NCI-H524 (cell line): ENCODE measurements at places on chromosomes 7 and 10.

DNA sequence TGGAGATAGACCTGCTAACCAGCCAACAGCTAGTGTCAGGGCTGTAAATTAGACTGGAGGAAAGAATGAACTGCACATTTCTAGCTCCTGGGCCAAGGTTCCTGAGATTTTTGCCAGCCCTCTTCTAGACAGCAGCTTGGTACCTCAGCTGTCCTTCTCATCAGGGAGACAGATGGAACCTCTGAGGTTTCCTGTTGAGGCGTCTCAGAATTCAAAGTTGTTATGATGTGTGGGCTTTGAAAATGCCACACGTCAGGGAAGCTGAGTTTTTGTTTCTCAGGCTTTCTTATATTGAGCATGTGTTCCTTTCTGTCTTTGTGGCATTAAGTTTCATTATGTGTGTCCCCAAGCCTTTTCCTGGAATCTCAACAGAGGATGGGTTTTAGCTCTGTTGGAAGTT is 736.6 kb downstream of the AUTS2 start:
- DNase-seq, result no peak

- no peak for DNase-seq
Observed at GRCh38 chr10:99851825-99852224, 69.4 kb downstream of the ABCC2 start.

DNA sequence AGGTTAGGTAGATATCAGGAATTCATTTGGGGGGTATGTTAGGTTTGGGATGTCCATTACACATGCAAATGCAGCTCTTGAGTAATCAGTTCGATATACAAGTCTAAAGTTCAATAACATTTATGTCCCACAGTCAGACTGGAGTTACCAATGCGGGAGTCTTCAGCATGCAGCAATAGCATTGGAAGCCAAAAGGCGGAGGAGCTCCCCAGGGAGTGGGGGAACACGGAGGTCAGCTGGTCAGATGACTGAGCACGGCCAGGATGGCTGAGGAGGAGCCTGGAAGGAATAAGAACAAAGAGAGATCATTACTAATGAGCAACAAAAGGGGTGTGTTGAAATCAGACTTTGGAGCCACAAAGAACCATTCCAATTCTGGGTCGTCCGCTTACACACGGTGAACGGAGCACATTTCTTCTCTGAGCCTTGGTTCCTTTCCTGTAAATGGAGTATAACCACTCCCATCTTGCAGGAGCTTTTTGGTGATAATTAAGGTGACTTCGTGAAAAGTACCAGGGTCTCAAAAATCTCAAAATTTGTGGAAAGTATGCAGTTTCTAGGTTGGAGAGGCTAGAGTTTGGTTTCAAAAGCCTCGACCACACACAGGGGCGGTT is 478 bp upstream of the ZNF22 start:
- DNase-seq, result no peak

GRCh38 chr10:130221456-130222375 is 85.5 kb downstream of the GLRX3 start:
- no peak for DNase-seq

DNA sequence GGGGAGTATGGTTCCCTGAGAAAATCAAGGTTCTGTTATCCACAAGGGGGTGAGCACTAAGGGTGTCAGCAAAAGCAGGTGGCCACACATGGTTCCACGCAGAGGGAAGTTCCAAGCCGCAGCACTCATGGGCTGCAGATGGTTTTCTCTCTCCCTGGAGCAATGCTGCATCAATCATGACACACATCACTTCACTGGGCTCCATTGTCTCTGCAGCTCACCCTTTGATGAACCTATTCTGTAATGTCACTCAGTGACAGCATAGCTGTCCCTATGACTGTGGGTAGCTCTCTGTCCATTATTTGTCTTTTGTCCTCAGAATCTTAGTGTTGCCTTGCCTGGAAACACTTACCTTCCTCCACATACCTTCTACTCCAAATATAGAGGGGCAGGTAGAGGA is 34.8 kb downstream of the LRRC18 start:
- no peak for DNase-seq

GRCh38 chr10:1410032-1410431 is 327.3 kb downstream of the ADARB2 start:
- DNase-seq, result no peak

DNA sequence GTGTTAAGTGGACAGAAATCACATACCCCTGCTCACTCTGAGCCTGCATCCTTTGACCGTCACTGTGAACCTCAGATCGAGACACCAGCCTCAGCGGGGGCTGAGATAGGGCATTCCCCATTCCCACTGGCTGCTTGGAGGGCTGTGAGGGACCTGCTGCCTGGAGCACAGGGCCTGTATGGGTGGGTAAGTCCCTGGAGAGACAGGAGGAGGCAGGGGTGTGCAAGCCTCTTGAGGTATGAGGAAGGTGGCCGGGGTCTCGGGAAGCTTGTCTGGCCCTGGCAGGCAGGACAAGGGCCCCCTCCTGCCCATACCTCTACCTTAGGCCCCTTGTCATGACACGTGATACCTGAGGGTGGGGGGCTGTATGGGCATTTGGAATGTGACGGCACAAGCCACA is 187.4 kb downstream of the MGMT start:
- no peak for DNase-seq

- no peak for DNase-seq
Observed at GRCh38 chr7:15720849-15721471, 34.5 kb upstream of the MEOX2 start.

GRCh38 chr10:103668351-103669242 is 175.1 kb downstream of the NEURL1 start:
- no peak for DNase-seq

GRCh38 chr7:156819733-156820295 is 73.2 kb downstream of the LMBR1 start:
- DNase-seq, result no peak

- DNase-seq, result no peak
Observed at GRCh38 chr7:51350546-51350896, 33.9 kb upstream of the COBL start.

DNA sequence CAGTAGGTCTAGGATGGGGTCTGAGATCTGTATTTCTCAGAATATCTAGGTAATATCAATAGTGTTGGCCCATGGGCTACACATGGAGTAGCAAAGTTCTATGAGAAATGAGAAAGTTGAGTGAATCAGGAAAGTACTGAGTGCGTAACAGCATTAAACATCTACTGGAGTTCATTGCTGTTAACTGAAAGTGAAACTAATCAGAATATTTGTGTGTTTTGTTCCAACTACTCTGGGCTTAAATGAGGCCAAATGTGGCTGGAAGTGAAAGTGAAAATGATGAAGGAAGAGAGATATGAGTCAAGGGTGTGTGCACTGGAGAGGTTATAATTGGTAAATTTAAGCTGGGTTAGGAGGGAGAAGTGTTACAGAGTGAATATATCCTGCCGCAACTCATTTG is 46.5 kb downstream of the TMEM106B start:
- no peak for DNase-seq

- no peak for DNase-seq
Observed at GRCh38 chr10:63396133-63396761, 69.5 kb downstream of the JMJD1C start.

- no peak for DNase-seq
Observed at GRCh38 chr7:2498708-2499107, 20.9 kb upstream of the LFNG start.

- no peak for DNase-seq
Observed at GRCh38 chr10:99280472-99280871, 44.8 kb upstream of the HPSE2 start.

DNA sequence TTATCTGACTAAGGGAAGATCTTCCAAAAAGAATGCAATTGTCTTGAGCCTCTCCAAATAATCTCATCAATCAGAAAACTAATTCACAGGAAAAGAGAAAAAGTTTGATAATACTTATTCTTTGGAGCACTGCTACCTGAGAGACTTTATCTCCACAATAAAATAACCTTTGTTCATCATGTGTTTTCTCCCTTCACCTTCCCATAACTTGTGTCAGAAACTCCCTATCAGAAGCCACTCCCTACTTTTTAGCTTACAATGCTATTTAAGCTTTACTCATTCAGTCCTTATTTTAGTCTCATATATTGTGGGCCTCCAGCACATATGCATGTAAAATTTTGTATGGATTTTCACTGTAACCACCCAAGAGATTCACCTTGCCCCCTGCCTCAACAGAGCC is 998 bp downstream of the CYP3A43 start:
- no peak for DNase-seq
